ENCODE measurements at places on chromosomes 2 and 18. TPM values are rescaled to one million over a fixed set of nuclear protein-coding genes. Genes with fewer than 3 reads are reported as not detected.
A peak's percentile ranks its signal among the peaks of the same experiment; 100 is the strongest.

The RBKS gene
- 2.0 TPM for total RNA-seq

The TUBA3E gene
- total RNA-seq, result not detected

The CPLX4 gene
- total RNA-seq, result not detected

- no peak for DNase-seq
Measured at GRCh38 chr2:216740557-216741222, 45.3 kb upstream of the IGFBP5 start.

GRCh38 chr2:222494104-222494739 is 69.9 kb downstream of the SGPP2 start:
- no peak for DNase-seq

DNA sequence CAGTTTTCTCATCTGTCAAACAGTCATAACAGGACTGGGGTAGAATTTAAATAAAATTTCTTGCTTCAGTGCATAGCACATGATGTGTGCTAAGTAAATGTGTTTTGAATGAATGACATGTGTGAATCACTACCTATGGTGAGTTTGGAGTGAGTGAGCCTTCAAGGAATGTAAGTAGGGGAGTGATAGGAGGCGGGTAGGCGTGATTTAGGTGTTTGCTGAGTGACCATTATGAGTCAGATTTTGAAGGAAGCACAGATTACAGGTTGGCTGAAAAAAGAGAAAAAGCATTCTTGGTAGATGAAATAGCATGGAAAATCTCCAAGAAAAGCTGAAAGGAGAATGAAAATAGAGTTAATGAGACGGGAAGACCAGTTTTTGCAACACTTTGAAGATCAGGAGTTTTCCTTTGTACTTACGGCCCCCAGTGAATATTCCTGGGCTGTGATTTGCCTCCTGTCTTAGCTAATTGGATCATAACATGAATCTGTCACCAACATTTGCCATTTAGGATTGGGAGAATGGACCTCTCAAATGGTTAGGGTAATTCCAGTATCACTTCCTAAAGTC is 136.9 kb upstream of the GATA6 start:
- no peak for DNase-seq

DNA sequence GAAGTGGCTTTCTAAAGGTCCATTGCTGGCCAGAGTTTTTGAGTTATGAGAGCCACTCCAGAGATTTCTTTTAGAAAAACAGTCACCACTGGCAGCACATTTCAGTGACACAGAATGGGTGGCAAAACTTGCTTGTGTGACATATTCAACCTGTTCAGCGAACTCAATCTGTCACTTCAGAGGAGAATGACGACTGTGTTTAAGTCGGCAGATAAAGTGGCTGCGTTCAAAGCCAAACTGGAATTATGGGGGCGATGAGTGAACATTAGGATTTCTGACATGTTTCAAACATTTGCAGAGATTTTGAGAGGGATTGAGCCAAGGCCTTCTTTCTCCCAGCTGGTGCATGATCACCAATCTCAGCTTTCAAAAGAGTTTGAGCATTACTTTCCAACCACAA is 139.6 kb upstream of the B3GNT2 start:
- no peak for DNase-seq

- DNase-seq, result no peak
Measured at GRCh38 chr2:98825404-98825803, 94.5 kb upstream of the MGAT4A start.

DNA sequence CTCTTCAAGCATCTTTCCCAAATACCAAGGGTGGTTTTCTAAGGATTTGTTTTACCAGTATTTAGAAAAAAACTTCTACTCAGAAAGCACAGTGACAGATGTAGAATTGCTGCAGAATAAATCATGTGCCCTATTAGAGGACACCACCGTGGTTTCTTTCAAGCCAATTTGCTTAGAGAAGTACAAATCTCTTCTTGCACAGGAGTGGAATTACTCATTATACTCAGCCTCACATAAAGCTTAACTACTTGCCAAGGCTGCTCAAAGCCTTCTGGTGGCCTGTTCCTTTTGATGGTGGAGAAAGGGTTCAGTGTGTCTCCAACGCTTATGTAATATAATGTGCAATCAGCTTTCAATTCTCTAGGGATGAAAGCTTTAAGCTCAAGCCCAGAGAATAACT is 66.5 kb upstream of the CTNNA2 start:
- DNase-seq, result no peak

- no peak for DNase-seq
Measured at GRCh38 chr2:106551417-106552130, 64.4 kb downstream of the CD8B2 start.

DNA sequence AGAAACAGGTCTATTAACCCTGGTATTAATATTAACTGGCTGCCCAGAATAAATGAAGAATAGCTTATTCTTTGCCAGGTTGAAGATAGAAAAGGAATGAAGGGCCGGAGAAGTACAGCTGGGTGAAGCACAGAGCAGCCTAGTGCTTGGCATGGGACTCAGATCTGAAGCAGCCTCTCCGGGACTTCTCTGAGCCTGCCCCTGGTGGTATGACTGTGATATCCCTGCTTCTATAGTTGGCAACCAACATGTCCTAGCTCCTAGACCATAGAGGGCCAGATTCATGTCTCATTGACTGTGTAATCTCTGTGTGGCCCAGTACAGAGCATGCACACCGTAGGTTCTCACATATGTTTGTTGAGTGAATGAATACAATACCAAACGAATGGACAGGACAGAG is 107.8 kb downstream of the MSH2 start:
- no peak for DNase-seq

DNA sequence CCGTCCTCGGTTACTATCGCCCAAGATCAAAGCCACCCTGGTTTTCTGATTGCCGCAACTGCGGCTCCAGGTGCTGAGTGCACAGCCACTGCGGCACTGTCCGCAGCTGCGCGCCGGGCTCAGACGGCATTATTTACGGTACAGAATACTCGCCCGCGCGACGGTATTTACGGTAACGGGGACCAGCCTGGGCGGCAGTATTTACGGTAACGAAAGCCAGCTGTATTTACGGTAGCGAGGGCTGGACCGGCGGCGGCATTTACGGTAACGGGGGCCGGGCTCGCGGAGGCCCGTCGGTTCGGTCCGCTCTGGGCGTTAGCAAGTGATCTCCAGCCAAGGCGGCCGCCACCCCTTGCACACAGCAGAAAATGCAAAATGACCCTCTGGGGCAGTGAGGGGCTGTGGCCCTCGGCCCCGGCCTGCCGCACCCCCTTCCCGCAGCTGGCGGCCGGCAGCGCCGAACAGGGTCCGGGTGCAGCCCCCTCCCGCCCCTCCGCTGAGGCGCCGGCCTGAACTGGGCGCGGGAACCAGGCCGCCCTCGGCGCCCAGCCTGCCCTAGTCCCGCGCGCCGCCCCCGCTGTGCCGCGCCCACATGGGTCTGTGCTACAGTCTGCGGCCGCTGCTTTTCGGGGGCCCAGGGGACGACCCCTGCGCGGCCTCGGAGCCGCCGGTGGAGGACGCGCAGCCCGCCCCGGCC is at the start of gene GNAL:
Gene GNAL, plus strand, starts transcription at position 293 of the 697 bp plus-strand sequence. Its CDS starts 300 bp downstream, at position 593.
- peak; percentile 78 for DNase-seq

DNA sequence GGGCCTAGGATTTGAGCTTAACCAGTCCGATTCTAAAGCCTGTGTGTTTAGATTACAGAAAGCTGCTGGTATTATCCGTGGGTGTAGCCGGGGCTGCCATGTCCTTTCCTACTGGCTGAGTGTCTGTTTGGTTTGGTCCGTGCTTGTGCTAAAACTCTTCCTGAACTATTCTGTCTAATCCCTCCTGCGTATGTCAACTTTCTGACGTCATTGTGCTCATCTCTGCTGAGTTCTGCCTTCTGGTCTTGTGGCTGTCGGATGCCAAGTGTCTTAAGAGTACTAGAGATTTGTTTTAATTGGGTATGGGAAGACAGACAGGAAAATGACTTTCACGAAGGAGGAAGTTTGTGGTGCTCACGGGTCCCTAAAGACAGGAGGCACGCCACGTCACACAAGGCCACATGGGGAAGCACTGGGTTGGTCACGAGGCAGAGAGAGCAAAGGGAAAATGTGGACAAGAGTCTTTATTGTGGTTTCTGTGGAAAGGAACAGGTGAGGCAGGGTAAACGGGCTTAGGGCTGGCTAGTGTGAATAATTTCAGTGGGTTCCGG is 31.8 kb upstream of the NTSR2 start:
- DNase-seq, result no peak

DNA sequence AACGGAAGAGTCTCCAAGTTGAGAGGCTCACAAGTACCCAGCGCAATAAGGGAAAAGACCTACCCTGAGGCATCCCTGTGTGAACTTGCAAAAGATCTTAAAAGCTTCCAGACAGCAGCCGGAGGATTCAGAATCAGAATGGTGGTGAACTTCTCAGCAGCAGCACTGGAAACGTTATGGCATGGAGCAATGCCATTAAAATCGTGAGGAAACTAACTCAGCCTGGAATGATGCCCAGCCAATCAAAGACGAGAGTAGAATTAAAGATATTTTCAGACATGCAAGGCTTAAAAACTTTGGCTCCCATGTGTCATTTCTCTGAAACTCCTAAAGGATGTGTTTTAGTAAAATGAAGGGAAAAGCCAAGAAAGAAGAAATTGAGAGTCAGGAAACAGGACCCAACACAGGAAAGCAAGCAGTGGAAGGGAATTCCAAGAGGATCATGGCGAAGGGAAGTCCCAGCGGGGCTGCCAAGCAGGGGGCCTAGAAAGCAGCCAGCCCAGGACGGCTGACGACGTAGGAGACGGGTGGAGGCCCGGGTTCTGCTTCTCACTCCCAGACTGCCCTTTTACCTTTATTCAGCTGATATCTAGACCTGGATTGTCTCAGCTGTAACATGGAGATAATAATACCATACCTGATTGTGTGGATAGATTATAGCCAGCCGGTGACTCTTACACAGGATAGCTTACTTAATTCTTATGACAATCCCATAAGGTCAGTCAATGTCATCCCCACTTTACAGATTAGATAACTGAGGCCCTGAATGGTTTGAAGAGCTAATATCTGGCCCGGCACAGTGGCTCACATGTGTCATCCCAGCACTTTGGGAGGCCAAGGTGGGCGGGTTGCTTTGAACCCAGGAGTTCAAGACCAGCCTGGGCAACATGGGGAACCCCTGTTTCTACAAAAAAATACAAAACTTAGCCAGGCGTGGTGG is 92.8 kb downstream of the ASAP2 start:
- DNase-seq, result peak; percentile 17

DNA sequence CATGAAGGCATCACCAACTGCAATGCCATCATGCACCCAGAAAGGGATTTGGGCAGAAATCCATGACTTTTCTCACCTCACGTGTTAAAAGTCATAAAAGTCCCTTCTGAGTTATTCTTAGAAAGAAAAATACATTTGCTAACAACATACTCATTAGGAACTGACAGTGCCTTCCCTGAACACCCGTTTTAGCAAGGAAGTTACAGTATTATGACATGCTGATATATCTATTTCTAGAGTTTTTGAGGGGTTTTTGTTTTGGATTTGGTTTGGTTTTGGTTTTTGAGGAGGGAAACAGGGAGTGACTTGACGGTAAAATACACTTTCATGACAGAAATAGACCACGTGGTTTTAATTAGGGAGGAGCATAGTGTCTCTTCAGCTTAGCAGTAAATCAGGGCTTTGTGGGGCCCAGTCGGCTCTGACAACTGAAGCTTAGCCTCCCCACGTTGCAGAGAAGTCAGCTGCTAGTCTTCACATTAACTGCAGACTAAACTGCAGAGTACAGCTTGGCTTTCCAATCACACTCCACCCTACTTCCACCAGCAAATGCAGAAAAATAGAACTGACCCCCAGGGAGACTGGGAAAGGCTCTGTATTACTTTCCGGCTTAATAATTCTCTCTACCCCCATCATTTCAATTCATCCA is 141.4 kb downstream of the FAM124B start:
- DNase-seq, result no peak

- no peak for DNase-seq
Measured at GRCh38 chr2:62540408-62541168, 34.6 kb upstream of the TMEM17 start.

DNA sequence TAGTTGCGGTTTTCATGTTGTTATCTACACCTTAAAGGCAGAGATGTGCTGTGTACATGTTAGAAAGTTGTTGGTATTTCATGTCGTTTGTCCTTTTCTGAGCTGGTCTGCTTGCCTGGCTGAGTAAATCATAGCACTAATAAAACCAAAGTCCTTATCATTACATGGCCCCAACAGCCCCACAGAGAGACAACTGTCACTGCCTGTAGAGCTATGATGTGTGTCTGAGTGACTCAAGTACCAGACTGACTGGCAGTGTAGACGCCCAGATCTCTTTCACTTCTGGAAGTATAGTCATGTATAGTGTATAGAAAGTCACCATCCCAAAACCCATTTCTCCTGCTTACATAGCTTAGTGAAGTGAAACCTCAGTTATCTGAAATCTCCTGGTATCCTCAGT is 4.3 kb downstream of the SOCS6 start:
- no peak for DNase-seq
